ENCODE measurements at places on chromosomes 2 and 18.

DNA sequence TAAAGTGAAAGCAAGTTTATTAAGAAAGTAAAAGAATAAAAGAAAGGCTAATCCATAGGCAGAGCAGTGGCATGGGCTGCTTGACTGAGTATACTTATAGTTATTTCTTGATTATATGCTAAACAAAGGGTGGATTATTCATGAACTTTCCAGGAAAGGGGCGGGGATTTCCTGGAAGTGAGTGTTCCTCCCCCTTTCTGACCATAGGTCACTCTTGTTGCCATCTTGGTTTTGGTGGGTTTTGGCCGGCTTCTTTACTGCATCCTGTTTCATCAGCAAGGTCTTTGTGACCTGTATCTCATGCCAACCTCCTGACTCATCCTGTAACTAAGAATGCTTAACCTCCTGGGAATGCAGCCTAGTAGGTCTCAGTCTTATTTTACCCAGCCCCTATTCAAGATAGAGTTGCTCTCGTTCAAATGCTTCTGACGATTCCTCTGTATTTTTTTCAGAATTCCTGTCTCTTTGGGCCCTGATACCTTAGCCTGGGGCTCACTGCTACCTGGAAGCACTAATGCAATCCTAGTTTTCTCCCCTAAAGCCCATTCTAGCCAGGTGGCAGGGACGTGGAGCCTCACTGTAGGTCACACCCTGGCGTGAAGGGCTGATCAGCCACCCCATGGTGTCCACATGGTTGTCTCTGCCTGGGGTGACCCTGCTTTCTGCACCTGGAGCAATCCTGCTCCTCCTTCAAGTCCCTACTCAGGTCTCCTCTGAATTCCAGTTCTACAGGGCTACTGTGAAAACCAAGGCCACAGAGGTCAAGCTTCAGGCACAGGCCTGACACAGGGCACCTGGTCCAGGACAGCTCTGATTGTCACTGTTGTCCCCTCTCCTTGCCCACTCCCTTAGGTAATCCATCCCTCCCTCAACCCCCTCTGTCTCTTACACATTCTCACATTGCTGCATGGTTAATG, 6.0 kb upstream of the SLC35F6 start:
- no peak for DNase-seq

DNA sequence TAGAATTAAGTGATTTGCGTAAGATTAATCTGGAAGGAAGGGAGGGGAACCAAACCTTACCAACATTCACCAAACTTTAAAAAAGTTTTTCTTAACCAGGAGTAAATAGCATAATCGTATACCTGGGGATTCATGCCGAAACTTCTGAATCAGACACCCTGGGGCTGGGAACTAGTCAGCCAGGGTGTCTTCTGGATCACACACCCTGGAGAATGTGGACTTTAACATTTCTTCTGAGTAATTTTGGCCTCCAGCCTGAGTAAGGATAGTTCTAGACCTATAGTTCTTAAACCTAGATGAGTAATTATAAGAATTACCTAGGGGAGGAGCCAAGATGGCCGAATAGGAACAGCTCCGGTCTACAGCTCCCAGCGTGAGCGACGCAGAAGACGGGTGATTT, 44.1 kb upstream of the MEIS1 start:
- DNase-seq, result no peak

DNA sequence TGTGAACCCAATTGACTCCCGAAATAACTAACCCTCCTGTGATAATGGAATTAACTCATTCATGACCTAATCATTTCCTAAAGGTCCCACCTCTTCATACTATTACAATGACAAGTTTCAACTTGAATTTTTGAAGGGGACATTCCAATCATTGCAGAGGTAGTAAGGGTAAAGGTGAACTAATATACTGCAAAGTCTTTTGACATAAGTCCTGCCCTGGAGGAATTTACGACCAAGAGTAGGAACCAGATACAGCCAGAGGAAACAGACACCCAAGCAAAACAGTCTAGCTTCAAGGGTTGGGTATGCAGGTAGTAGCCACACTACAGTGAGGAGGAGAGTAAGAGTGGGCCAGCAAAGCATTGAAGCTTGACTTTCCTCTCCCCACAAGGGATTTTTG, 1.2 kb upstream of the SRBD1 start:
- DNase-seq, result no peak

DNA sequence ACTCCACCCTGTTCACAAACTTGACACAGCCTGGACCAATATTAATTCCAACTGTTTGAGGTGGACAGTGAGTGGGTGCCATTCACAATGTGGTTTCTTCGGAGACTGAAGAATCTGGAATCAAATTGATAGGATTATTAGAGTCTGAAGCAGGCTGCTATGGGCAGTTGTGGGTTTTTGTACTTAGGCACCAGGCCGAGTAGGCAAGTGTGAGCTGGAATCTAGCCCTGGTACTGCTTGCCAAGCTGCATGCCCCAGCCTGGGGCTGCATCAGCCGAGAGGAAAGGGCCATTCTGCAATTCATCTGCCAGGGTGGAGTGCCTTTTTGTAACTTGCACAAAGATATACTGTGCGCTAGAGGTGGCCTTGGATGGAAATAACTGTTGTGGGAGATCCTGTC, 654.7 kb upstream of the FANCL start:
- DNase-seq, result no peak

DNA sequence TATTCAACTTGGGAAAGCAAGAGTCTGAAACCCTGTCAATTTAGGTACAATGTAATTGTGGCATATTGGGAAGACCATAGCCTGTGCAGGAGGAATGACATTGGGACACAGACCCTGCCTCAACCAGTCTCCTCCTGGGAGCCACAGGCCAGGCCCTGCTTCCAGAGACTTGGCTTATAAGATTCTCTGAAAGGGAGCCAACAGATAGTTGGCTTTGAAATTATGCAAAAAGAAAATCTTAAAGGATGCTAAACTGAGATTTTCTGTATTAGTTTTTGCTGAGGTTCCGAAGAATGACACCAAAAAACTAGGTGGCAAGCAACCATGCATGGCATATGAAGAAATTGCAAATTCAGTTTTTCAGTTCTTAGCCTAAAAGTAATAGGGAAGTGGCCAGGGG, 76.4 kb upstream of the CYRIA start:
- DNase-seq, result no peak
